ENCODE measurements at places on chromosomes 5 and 9.

GRCh38 chr5:181173027-181173419 lies 25.6 kb downstream of the OR2V2 start:
- DNase-seq = no peak

- DNase-seq = no peak
These were observed 208.6 kb downstream of the CAAP1 start for GRCh38 chr9:26684029-26684428.

- no peak for DNase-seq
These were observed 7.5 kb upstream of the TTC1 start for GRCh38 chr5:160001457-160001856.

GRCh38 chr9:71333321-71333720 lies 211.9 kb upstream of the TRPM3 start:
- DNase-seq = no peak

DNA sequence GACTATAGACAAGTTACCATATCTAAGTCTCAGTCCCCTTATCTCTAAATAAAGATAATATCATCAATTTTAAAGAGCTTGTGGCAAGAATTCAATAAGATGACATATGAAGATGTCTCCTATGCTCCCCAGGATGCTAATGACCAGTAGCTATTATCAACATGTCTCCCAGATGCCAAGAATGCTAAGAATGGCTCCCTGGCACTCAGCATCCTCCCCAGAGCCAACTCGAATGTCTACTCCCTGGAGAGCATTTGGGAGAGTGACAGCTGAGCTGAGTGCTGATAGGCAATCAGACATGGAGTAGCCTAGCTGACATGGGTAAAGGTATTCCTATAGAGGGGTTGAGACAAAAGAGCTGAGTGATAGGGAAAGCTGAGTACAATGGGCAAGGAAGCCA lies 15.9 kb downstream of the P4HA2 start:
- DNase-seq = no peak

DNA sequence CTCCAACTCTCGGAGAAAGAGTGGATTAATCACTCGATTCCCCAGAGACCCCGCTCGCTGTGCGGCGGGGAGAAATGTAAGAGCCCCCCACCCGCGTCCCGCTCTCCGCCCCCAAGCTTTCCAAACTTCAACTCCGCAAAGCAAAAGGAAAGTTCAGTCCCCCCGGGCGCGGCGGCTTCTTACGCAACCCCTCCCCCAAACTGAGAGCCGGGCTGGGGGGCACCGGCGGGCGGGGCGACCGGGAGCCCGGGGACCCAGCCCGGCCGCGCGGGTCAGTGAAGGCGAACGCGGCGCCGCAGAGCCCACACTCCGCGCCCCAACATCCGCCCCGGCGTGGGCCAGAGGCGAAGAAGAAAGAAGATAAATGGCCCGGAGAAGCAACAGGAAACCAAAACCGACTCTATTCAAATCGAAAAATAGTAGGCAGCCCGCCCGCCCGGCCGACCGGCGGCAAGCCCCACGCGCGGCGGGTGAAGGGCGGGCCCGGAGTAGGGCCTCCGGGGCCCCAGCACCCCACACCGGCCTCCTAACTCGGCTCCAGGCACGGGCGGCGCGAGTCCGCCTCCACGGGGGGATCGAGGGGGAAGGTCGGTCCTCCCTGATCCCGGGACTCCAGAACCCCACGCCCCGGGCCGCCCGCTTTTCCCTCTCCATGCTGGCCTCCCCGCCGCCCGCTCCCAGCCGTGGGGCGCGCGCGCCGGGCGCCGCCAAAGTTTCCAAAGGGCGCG lies 720 bp downstream of the NOTCH1 start:
- no peak for DNase-seq

DNA sequence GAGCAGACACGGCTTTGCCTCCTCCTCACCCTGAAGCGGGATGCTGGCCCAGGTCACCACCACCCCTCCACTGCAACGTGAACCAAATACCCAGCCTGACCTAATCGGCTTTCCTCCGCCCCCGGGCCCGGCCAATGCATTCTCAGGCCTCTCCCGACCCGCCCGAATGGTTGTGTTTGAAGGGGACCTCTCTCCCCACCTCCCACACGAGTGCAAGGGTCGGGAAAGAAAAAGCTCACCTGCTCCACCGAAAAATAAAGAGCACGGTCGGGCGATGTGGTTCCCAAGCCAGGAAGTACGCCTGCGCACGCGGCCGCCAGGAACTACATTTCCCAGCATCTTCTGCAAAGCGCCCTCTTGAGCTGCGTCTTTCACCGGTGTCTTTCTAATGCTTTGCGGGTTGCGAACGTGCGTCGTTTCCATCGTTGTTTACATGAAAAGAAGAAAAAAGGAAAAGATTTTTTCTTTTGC lies at the start of gene ZNF883:
ZNF883 (minus strand) TSS at position 282 of the 471 bp plus-strand sequence.
- no peak for DNase-seq

GRCh38 chr5:74625742-74626241 lies 14.7 kb downstream of the ENC1 start:
- DNase-seq = no peak

DNA sequence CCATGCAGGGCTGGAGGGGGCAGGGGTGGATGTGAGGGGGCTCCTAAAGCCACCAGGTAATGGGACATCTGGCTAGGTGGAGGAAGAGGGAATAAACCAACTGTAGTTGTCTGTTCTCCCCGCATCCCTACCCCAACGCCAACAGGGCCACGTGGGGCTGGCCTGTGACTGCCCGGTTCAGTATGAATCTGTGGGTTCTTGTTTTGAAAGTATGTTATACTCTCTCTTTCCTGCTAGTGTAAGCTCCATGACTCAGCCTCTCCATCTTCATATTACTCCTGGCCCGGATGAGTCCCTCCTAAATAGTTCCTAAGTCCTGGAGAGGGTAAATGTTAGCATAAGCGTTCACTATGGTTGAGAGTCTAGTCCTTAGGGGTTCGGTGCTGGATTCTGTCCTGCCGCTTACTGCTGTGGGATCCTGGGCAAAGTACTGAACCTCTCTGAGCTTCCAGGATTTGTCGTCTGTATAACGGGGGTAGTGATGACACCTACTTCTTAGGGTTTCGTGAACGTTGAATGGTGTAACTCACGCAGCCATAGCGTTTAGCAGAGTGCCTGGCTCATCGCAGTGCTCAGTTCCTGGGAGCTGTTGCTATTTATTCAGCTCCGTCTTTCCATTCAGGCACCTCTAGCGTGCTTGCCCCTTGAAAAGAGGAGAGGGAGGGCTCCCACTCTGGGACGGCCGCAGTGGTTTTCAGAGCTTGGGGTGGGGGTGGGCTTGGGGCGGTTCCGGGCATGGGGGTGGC lies 28.8 kb downstream of the LHX2 start:
- DNase-seq = no peak

GRCh38 chr5:139985290-139985689 lies 57.8 kb downstream of the NRG2 start:
- DNase-seq = no peak

DNA sequence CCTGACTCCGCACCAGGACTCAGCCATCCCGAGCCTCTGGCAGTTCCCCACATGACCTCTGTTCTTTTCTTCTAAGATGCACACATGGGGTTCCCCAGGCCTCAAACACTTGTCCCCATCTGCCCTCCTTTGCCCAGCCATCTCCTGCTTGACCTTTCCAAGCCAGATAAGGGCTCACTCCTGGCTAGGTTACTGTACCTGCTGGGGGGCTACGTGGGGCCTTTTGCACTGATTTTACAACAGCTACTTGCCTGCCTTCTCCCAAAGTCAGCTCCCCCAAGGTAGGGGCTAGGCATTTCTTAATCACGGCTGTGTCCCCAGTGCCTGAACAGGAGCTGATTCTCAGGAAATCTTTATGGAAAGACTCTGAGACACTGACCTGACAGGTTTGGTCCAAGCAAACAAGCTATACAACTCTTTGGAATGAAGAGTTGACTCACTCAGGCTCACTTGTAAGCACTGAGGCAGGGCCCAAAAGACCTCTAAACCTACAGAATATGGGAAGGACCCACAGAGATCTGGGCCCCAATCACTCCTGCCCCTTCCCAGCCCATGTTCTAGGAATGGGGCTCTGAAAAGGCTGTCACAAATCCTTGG lies 2.5 kb downstream of the MACROH2A1 start:
- no peak for DNase-seq

DNA sequence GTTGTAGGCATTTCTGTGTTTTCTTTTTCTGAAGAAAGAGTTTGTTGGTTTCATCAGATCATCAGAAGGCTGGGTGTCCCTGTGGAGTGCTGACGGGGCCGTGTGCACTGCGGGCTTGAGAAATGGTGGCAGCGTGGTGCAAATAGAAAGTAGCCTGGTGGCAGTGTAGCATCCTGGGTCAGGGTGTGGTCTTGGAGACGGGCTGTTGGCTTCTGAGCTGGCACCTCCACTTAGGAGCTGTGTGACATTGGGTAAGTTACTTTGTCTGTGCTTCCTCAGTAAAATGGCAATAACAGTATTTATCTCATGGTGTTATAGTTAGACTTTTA lies 10.0 kb upstream of the NDST1 start:
- no peak for DNase-seq

GRCh38 chr9:123043081-123043939 lies 9.8 kb downstream of the GPR21 start:
- no peak for DNase-seq

DNA sequence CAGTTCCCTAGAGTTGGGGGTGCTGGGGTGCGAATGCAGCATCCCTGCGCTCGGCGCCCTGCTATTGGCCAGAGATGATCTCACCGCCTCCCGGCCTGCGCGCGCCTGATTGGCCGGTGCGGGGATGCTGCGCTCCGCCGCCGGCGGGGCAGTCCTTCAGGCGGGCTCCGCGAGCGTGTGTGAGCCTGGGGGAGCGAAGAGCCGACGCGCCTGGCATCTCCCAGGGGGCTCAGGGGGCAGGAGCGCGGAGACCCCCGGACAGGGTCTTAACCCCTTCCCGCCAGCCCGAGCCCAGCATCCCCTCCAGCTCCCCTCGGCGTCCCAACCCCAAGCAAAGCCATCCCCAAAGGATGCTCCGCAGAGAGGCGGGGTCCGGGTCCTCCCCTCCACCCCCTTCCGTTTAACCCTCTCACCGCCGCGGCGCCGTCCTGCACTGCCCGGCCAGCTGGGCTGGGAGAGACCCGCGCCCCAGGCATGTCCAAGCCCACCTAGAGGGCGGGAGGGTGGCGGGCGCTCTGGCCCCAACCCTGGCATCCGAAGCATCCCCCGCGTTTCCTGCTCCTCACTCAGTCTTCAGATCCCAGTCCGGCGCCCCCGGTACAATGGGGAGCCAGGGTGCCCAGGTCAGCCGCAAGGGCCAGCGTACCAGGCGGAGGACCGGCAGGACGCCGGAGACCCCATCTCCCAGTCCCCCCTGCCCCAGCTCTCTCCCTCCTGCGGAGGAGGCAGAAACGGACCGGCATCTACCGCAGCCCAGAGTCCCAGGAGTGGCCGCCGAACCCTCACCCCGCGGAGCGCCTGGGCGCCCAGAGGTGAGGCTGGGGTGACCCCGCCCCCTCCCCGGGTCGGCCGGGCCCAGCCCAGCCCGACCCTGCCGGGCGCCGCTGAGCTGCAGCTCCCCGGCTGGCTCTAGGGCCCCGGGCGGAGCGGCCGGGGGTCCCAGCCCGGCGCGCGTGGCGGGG lies 19.3 kb upstream of the TOR2A start:
- no peak for DNase-seq

GRCh38 chr5:139223481-139223880 lies 25.3 kb upstream of the SIL1 start:
- DNase-seq = no peak

DNA sequence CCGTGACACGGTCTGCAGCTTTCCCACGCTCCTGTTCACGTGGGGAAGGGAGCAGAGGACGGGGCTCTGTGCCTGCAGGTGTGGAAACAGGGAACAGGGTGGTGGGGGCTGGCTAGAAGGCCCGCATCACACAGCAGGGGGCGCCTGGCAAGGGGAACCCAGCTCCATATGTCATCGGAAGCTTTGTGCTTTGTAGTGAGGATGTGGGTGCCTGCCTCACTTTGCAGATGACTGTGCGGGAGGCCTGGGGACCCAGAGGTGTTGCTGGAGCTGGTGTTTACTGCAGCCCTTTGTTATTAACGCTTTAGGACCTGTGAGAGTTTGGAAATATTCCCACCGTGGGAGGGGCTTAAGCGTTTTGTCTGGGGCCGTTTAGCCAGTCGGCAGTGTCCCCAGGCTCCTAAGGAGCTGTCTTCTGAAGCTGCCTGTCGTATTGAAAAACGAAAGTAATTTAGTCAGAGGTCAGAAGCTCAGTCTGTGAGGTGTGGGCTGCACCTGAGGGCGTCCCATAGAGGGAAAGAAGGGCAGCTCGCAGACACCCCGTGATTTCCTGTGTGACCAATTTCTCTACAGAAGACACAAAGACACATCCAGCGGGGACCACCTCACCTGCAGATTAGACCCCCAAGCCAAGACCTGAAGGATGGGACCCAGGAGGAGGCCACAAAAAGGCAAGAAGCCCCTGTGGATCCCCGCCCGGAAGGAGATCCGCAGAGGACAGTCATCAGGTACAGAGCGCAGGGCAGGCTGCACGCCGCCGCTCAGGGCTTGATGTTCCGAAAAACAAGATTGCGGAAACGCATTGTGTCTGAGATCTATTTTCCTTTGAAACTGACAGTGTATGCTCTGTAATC lies 9.1 kb downstream of the MAN1B1 start:
- peak; percentile 59 for DNase-seq

- DNase-seq = no peak
These were observed 280.8 kb downstream of the AOPEP start for GRCh38 chr9:95007226-95007869.

DNA sequence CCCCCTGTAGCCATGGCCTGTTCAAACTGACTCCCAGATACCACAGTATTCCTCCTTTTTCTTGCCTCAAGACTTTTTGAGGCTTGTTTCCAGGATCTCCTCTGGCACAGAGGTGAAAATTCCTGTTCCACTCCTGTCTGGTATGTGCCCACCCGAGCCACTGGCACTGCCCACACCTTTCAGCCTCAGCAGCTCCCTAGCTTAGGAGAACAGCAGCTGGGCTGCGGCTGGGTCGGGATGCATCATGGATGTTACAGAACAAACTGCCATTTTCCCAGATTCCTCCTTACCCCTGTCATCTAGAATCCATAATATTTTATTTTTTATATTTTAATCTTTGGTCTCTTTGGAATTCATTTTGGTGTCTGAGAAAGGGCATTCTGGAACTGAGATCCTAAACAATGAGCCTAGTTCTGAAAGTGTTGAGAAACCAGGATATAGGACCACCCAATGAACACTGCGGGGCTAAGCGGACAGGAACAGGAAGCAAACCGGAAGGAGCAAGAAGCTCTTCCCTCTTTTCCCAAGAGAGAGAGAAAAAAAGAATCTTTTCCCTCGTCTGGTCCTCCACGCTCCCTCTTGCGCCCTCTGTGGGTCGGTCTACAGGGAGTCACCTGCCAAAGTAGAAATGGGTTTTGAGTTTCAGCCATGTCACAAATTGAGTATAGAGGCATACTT lies 12.5 kb downstream of the OR2S2 start:
- peak; percentile 4 for DNase-seq

GRCh38 chr5:176769911-176770310 lies 40.4 kb upstream of the UNC5A start:
- DNase-seq = no peak

All from stimulated activated CD8-positive, alpha-beta memory T cell treated with anti-CD3 and anti-CD28 coated beads, Interleukin-4, amount 100 ng/mL, for 4 hours (primary cell).